Fibroblast of villous mesenchyme (primary cell): ENCODE measurements at places on chromosomes 16 and 17. TPM values are rescaled to one million over a fixed set of nuclear protein-coding genes. Genes with fewer than 3 reads are reported as not detected.

GRCh38 chr16:445566-445965 is 20.1 kb downstream of the RAB11FIP3 start:
- no peak for DNase-seq

DNA sequence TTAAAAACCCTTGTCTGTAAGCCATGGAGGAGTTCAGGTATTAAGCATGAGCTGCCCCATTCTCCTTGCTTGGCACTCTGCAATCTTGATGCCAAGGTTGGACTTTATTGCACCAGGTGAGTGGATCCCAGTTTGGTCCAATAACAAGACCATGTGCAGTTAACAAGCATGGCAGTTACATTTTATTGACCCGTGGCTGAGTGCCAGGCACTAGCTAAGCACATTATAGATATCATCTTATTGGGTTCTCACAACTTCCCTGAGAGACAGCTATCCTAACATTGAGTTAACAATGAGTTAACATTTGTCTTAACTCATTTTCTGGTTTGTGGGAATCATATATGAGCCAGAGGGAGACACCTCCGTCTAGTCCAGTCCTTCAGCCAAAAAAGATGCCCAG is 21.8 kb downstream of the LYRM9 start:
- no peak for DNase-seq

DNA sequence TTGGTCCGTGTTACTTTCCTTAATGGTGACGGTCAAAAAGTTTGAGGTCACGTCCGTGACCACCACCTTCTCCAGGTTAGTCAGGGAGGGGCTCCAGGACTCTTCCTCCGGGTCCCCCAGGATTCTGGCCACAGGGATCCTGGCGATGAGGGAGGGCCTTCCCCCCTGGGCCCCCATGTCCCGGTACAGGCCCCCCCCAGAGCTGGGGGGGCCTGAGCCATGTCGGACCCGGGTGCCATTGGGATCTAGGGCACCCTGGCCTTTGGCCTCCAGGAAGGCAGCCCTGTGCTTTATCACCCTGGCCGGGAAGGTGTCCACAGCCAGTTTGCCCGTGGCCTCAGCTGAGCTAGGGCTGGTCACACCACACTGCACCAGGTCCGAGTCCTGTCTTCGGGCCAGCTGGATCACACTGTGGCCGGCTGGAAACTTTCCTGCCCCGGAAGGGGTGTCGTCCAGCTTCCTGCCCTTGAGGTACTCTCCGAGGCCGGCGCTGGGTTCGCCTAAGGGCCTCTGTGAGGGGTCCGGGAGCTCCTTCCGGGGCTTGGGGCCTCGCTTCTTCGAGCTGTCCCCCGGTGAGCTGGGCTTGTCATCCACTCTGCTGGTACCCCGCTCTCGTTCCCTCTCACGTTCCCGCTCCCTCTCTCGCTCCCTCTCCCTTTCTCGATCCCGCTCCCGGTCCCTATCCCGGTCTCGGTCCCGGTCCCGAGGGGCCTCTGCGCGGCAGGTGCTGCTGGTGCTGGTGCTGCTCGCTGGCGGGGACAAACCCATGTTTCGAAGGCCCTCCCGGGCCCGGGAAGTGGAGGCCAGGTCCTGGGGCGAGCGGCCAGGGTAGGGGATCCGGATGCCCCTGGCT is 2.0 kb downstream of the CBX8 start:
- no peak for DNase-seq

GRCh38 chr17:81250286-81251093 is 11.4 kb downstream of the NDUFAF8 start:
- no peak for DNase-seq

DNA sequence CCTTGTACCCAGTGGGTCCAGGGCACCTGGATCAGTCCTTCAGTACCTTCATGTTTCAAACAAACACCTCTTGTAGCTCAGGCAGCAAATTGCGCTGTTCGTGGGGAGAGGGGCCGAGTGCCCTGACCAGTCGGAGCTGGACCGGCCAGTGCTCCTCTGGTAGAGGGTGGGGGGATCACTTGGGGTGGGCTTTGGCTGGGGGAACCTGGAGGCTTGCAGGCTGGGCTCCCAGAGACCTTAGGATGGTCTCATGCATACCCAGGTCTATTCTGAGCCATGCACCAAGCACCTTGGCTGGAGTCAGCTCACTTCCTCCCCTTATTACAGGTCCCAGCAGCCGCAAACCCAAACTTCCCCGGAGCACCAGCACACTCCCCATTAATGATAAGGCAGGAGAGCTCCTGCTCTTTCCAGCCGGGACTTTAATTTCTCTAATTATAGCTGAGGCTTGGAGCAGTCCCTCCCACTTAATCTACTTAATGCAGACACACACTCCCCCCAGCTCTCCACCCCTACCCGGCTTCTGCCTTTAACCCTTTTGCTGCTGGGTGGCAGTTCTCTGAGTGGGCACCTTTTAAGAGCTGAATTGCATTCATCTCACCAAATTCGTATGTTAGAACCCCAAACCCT is 26.3 kb upstream of the MGAT5B start:
- no peak for DNase-seq

DNA sequence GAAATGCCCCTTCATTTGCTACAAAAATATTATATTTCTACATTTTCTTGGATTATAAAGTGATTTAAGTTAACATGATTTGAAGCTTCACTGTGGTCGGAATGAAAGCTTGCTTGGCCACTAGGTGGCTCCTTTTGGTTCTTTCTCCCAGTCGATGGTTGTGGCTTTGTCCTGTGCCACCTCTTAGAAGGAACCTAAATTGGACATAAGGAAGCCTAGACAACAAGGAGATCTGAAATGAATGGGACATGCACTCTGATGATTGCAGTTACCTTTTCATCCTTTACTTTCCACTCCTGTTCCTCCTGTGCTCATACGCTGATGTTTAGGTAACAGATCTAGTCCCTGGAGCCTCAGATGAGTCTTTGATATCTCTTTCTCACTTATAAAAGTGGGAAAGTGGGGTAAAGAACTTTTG is 39.2 kb downstream of the FTO start:
- peak; percentile 44 for DNase-seq

- peak; percentile 67 for DNase-seq
Observed at GRCh38 chr17:43832168-43832975, 574 bp downstream of the MPP3 start.

DNA sequence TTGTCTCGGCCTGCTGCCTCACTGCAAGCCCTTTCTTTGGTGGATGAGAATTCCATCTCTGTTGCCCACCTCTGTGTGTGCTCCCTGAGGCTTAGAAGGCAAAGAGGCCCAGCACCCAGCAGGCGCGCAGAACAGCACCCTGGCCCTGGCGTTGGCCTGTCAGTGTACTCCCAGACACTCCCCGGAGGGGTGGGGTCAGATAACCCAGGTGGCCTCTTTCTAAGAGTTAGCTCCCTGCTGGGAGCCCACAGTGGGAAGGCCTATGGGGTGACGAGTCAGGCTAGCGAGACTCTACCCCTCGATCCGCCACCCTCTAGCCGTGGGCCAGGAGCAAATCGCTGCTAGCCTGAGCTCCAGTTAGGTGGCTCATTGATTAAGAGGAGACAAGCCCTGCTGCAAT is 38.1 kb downstream of the SRL start:
- DNase-seq = no peak

ZNF469 gene
- 6.0 and 9.7 TPM in 2 replicates for total RNA-seq

ADAP2 gene
- 3.0 and 4.2 TPM in 2 replicates for total RNA-seq

SRCIN1 gene
- total RNA-seq = not detected in 2 replicates
